NAMALWA (cell line): ENCODE measurements at places on chromosomes 7 and 10.

DNA sequence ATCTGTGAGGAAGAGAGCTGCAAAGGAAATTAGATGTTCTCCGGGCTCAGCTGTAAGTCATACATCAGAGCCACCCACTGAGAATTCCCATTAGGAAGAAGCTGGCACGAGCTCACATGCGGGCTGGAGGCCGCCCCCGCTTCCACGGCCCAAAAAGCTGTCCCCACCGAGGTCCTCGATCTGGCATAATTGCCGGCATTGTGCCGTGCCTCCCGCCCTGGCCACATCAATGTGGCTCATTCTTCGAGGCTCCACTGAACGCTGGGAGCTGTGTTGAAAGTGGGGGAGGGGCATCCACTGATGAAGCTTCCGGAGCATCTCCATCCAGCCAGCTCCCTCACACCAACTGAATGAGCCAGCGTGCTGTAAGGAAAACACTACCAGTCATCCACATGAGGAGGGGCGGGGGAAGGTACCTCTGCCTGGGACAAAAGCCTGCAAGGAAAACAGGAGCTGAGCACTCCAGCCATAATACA is 173.1 kb downstream of the PTPRN2 start:
- DNase-seq: no peak

DNA sequence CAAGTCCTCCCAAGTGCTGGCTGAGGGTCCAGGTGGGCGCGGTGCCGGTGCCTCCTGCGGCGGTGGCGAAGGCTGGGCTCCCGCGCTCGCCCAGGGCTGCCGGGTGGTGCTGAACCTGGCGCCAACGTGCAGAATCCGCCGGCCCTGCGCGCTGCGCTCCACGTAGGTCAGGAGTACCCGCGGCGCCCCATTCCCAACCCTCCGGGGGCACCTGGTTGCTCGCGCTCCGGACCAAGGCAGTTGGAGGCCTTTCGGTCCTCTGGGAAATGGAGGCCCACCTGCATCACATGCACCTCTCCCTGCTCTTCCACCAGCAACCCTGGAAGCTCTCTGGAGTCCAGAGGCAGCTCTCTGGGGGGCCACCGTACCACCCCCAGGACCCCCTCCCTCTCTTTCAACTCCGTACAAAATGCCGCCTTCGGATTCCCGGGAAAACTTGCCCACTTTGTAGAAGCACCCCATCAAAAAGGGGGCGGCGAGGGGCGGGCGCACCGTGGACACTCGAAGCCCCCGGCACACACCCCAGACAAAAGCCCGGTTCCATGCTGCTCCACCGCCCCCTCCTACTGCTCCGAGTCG is 745 bp downstream of the SLC16A9 start:
- no peak for DNase-seq

- DNase-seq: no peak
These were observed 1.9 kb downstream of the ERV3-1 start for GRCh38 chr7:65004575-65004974.

- DNase-seq: no peak
These were observed 57.4 kb downstream of the HIBADH start for GRCh38 chr7:27605283-27605682.

DNA sequence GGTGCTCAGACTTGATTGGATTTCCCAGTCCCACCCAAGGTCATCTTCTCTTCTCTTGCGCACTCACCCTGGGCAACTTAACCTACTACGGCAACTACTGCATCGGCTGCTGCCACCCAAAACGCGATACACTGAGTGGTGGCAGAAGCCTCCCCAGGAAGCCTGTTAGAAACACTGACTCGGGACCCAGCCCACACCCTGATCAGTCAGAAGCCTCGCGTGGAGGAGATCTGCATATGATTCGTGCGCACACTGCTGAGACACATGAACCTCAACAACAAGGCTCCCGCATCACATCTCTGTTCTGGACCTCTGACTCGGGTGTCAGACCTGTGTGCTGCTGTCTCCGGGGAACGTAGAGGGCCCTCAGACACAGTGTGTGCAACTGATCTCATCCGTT is 419.5 kb downstream of the PAXIP1 start:
- no peak for DNase-seq

- DNase-seq: peak; percentile 79
These were observed 52.6 kb upstream of the CAPZA2 start for GRCh38 chr7:116809636-116810266.

DNA sequence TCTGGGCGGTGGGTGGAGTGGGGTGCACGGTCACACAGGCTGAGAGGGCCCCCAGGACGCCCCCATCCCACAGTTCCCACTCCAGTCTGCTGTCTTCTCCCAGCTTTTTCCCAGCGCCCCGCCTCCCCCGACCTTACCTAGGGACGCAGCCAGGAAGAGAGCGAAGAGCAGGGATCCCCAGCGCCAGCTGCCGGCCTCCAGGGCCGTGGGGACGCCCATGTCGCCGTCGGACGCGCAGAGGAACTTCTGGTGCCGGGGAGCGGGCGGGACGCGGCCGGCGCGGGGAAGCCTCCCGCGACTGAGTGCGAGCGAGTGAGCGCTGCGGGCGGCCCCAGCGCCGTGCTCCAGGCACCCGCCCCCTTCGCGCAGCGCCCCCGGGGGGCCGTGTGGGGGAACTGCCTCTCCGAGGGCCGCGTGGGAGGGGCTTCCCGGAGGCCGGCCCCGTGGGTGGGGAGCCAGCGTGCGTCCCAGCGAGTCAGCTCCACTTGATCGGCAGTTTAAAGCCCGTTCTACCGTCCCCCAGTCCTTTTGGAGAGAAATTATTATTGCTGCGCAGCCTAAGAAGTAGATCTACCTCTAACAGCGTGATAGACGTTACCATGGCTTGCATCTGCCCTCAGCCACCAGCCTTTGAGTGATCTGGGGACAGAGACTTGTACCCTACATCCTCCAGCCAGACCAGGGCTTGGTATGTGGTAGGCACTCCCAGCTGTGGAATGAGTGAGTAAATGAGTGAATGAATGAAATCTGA is at the start of gene VSIR:
Gene VSIR (minus strand): TSS at position 300 of the 751 bp plus-strand sequence. CDS start 81 bp downstream, at position 219.
- peak; percentile 77 for DNase-seq

DNA sequence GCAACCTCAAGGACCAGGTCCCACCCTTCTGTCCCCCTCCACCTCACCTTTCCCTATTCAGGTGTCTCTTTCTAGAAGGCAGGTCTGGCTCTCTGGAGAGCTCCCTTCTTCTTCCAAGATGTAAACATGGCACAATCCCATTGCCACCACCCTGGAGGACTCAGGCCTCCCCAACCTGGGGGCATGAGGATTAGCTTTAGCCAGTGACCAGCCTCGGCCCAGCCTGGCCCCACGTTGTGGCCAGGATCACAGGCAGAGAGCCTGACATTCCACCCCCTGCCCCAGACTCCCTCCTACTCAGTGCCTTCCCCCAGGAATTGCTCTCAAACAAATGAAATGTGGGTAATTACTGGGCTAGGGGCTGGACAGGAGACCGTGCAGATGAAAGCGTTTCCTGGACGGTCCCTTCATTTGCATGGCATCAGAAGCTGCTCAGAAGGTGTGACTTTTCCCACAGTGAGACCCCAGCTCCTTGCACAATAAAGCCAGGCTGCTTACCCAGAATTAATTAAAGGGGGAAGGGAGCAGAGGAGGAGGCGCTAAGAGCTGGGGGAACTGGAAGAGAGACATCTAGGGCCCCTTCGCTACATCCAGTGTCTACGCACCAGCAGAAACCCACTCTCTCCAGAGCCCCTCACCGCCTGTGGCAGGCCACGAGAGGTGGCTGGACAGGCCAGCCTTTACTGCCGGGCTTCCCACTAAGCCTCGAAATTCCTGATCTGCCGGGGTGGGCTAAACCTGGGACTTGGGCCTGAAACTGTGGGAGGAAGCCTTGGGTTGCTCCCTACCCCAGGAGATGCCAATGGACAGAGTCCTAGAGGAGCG is 7.7 kb downstream of the FGF8 start:
- DNase-seq: no peak

GRCh38 chr10:34305189-34305588 is 509.9 kb downstream of the PARD3 start:
- DNase-seq: peak; percentile 34

DNA sequence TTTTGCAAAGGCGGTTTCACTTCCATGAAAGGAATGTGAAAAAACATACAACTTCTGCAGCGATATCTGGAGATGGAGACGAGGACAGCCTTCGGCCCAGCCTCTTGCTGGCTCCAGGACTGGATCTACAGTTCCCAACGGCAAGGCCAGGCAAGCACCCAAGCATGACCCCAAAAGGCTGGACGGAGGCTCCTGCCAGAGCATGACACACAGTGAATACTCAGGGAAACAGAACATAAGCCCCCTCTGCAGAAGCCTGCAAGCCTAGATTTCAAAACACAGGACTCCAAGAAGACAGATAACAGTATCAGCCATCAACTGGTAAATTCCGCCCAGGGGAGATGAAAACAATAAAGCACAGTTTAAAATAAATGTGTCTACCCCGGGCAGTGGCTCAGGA is 3.3 kb upstream of the LRRC27 start:
- DNase-seq: no peak

DNA sequence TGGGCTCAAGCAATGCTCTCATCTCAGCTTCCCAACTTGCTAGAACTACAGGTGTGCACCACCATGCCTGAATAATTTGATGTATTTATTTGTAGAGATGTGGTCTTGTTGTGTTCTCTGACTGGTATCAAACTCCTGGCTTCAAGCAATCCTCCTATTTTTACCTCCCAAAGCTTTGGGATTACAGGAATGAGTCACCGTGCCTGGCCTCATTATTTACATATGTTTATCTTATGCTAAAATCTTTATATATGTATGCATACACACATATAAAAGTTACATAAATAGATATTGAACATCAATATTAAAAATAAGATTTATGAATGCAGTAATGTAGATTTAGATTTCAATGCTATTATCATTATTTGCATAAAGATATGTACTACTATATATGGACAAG is 1634.5 kb upstream of the LRRTM3 start:
- no peak for DNase-seq

DNA sequence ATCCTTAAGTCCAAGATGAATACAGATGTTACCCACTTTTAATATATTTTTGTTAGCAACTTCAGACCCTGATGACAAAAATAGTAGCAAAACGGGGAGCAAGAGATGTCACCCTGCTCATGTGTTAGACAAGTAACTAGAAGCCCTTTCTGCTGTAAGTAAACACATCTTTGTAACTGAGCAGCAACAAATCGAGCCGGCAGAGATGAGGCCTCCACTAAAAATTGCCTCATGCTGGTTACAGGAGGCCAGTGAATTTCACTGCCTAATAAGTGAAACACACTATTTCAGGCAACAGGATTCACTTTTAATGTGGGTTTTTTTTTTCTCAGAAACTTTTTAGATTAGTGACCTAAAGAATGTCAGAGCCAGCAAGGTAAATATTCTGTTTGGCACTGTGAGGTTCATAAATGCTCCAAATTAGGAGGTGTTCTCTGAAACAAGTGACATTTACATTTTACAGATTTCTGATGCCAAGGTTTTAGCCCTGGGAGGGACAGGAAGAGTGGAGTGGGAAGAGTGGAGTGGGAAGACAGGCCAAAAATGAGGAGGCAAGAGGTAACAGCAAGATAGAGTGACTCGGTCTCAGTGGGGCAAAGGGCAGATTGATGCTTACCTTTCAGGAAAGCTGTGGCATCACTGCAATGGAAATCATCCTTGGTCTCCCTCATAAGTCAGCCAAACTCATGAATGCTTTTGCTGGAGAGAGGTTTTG is 53.6 kb upstream of the LRRC17 start:
- DNase-seq: no peak

GRCh38 chr10:132036153-132036886 is 29.4 kb upstream of the JAKMIP3 start:
- no peak for DNase-seq

DNA sequence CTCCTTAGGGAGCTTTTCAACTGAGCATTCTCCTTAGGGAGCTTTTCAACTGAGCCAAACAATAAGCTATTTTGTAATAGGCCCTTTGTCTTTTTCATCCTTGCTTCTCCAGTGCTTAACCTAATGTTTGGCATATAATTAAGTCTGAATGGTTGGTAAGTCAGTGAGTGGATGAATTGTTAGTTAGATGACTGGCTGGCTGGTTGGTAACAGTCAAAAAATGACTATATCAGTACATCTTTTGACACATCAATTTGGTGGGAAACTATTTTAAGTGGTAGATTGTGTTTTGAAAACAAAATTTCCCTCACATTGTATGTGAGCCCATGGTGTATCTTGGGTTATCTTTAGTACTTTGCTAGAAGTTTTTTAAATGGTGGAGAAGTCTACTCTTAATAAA is 16.4 kb downstream of the ING3 start:
- no peak for DNase-seq

GRCh38 chr7:126305671-126306070 is 947.1 kb downstream of the GRM8 start:
- DNase-seq: no peak

DNA sequence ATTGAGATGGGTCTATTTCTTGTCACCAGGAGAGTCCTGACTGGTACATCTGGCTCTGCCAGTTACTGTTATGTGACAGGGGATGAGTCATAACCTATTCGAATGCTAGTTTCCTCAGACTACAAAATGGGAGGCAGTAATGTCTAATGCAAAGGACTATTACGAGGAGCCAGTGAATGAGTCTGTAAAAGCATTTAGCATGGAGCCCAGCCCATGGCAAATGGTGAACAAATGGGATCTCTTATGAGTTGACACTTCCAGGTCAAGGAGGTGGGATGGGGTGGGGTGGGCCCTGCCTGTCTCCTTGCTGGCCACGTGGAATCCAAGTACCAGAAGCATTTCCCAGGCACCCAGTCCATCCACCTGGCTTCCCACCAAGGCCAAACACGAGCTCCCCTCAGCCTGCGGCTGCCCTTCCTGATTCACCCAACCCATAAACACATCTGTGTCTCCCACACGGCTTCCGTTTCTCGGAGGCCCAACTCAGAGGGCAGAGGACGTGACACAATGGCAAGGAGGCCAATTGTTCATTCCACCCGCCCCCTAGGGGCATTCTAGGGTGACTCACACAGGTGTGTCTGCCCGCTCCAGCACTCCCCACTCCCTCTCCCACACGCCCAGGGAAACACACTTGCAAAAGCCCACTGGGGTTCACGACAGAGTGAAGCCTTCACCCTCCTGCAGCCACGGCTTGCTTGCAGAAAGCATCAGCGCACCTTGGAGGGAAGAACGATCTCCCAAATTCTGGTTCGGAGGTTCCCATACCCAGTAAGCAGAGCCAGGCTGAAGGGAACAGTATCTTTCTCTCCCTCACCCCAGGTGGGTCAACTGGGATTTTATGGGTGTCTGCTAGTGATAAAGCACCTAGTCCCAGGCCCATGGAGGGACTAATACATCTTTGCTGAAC is 109.8 kb downstream of the SH3PXD2A start:
- no peak for DNase-seq

DNA sequence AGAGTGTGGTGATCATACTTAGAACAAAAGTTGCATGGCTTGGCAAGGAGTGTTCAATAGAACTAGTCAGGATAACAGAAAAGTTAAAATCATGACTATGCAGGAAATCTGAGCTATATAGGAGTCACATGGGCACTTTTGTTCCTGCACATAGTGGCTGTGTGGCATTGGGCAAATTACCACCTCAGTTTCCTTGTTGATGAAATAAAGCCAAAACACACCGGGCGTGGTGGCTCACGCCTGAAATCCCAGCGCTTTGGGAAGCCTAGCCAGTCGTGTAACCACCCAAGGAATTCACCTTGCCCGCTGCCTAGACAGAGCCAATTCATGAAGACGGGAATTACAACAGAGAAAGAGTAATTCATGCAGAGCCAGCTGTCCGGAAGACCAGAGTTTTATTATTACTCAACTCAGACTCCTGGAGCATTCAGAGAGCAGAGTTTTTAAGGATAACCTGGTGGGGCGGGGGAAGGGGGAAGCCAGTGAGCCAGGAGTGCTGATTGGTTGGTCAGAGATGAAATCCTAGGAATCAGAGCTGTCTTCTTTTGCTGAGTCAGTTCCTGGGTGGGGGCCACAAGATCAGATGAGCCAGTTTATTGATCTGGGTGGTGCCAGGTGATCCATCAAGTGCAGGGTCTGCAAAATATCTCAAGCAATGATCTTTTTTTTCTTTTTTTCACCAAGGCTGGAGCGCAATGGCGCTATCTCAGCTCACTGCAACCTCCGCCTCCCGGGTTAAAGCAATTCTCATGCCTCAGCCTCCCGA is 6.4 kb upstream of the MKRN1 start:
- DNase-seq: no peak
